ENCODE measurements at places on chromosomes 12 and 14.

DNA sequence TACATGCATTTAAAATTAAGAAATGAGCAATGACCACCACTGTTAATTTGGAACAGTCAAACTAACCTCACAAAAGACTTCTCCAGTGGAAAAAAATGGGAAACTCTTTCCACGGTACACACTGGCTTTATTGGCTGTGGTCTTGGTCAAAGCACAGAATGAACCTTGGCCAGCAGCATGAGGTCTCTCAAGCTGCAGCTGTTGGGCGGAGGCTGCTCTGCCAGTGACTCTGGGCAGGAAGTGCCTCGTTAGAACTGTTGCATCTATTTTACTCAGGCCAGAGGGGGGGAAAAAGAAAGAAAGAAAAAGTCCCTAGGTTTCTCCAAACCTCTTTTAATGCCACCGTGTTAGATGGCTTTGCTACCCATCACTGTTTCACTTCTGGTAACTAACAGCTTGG lies 279.8 kb upstream of the DIO2 start:
- DNase-seq = no peak

GRCh38 chr14:98229656-98230366 lies 1042.2 kb downstream of the BCL11B start:
- DNase-seq = no peak

GRCh38 chr12:2609020-2609419 lies 185.8 kb upstream of the FKBP4 start:
- DNase-seq = no peak

- DNase-seq = no peak
Observed at GRCh38 chr12:95102916-95103671, 29.7 kb upstream of the NR2C1 start.

DNA sequence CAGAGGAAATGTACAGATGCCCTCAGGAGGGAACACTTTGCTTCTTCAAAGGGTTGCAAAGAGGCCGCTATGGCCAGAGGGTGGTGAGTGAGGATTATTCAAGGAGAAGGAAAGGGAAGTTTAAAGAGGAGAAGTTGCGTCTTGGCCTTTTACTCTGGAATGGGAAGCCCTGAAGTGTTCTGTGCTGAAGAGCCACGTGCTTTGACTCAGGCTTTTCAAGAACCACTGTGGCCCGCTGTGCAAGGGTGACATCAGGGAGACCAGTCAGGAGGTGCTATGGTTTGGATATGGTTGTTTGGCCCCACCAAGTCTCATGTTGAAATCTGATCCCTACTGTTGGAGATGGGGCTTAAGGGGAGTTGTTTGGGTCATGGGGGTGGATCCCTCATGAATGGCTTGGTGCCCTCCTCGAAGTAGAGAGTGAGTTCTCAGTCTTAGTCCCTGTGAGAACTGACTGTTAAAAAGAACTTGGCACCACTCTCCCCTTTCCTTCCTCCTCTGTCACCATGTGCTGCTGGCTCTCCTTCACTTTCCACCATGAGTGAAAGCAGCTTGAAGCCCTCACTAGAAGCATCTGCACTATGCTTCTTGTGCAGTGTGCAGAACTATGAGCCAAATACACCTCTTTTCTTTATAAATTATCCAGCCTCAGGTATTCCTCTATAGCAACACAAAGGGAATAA lies 66.1 kb upstream of the DUSP6 start:
- DNase-seq = no peak

DNA sequence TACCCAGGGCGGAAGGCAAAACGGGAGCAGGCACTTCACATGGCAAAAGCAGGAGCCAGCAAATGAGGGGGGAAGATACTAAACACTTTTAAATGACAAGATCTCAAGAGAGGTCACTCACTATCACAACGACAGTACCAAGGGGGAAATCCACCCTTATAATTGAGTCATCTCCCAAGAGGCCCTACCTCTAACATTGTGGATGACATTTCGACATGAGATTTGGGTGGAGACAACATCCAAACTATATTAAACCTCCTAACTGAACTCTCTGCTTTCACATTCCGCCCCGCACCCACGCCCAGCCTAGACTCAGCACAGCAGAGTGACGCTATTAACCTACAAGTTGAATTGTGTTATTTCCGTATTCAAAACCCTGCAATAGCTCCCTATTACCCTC lies 76.7 kb upstream of the SCAF11 start:
- no peak for DNase-seq

DNA sequence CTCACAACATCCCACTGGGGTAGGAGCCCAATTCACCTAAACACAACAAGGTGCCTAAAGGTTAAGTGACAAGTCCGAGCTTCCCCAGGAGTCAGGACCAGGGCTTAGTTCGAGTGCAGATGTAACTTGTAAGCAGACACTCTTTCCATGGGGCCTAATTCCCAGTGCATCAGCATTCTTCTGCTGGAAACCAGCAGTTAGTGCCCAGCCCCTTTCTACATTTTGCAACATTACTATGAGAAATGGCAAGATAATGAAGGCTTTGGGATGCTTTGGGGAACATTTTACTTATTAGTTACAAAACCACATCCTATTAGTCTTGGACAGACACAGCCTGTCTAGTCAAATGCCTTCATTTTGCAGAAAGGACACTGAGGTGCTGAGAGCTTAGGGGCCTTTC lies 179.8 kb downstream of the CALM1 start:
- no peak for DNase-seq

DNA sequence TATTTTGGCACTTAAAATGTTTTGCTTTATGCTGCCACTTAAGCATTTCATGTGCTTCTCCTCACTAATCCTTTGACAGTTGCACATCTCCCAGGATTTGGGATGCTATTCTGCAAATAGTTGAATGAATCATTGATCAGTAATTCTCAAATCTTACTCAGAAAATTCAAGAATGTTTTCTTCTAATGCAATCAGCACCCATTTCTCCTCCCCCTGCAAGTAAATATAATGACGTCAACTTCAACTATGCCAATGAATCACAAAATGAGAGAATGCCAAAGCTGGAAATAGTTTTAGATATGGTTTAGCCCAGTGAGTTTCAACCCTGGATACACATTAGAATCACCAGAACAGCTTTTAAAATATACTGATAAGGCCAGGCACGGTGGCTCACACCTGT lies 2.1 kb upstream of the BLOC1S1 start:
- DNase-seq = no peak

GRCh38 chr14:67722293-67722692 lies 20.6 kb downstream of the RDH12 start:
- DNase-seq = peak; percentile 18

GRCh38 chr12:124861898-124862676 lies 1.6 kb downstream of the SCARB1 start:
- no peak for DNase-seq

DNA sequence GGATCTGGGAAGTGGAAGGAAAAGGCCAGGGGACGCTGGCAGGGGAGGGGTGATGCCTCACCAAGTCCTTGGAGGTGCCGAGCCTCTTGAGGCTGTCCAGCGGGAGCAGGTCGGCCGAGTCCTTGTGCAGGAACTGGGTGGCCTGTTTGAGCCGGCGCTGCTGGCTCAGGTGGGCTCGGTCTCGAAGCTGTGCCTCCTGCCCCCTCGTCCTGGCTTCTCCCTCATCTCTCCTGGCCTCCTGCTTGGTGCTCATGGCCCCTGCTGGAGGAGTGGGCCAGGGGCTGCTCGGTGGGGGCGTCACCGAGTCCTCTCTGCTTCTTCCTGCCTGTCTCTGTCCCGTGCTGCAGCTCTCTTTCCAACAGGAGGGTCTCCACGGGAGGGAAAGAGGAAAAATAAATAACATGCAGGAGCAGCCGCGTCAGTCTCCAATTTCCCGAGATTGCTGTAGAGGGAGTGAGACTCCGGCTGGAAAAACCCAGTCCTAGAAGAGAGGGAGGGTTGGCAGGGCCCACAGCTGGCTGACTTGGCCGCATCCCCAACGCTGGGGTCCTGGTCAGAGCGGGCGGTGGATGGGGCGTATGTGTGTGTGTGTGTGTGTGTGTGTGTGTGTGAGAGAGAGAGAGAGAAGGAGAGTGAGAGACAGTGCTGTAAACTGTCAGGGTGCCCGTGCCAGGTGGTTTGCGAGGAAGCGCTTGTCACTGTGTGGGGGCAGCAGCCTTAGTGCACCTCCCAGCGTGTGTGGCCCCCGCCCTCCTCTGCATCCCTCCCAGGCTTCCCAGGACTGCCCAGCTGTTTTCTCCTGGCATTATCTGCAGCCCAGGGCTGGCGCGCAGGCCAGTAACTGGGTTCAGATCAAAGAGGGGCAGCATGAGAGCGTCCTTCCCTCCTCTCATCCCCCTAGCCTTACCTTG lies at the start of gene NRIP2:
Gene NRIP2 (minus strand): TSS at position 455 of the 911 bp plus-strand sequence. CDS start 52 bp downstream, at position 403.
- DNase-seq = peak; percentile 86

GRCh38 chr12:46458500-46459102 lies 86.0 kb upstream of the SLC38A2 start:
- DNase-seq = no peak

DNA sequence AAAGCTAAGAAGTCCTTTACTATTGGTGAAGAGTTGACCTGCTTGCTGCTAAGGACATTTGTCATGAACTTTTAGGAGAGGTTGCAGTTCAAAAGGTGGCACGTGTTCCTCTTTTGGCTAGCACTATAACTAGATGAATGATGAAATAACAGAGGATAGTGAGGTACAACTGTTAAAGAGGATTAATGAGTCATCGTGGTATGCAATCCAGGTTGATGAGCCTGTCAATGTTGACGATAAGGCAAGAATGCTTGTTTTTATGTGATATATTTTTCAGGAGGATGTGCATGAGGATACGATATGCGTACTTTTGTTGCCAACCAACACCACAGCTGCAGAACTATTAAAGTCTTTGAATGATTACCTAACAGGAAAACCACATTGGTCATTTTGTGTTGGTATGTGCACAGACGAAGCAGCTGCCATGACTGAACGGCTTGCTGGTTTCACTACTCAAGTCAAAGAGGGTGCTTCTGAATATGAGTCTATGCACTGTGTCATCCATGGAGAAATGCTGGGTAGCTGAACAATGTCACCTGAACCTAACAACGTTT lies 10.6 kb downstream of the CEP128 start:
- no peak for DNase-seq

DNA sequence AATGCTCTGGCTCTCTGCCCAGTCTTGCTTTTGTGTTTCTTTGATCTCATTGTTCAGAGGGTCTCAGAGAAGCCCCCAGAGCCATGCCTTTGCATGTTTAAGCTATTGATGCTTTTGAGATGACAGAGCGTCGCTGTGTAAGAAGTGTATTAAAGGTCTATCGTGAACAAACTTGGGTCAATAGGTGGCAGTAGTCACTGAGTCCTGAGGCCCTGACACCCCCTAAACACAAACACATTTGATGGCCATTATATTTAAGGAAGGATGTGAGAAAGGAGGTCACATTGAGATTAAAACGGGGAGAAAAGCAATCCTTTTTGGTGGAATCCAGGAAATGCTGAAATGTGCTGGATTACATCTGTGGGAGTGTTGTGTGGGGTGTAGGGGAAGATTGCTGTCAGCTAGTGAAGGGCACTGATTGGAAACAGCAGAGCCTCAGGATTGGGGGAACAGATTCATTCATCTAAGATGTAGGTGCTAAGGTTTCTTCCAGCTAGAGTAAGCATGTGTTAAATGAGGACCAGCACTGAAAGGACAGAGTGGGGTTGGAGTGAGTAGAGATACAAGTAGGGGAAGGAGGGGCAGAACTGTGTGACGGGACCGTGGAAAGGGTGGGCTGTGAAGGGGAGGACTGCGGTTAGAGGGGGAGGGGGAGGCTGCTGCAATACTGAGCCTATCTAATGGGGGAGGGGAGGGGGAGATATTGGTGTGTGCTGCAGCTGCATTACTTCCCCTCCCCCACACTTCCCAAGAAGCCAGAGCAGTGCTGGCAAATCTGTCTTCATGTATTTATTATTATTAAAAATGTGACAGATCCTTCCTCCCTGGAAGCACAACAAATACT lies 12.7 kb downstream of the NGDN start:
- DNase-seq = peak; percentile 58

DNA sequence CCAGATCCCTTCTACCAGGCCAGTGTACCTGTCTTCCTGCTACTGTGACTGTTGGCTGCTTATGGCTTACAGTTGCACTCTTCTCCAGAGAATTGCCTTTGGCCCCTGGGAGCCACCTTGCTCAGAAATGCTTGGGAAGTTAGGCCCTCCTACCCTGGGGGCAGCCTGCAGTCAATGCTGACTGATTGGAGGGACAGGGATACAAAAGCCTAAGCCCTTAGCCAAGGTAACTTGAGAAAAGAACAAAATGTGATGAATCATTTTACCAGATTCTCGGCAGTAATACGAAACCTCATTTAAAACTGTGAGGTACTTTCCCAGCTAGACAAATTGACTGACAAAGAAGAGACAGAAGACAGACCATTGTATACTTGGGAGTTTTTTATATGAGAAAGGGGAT lies 47.3 kb downstream of the PTCSC3 start:
- DNase-seq = no peak

GRCh38 chr12:93060666-93061472 lies 131.8 kb upstream of the EEA1 start:
- peak; percentile 65 for DNase-seq

DNA sequence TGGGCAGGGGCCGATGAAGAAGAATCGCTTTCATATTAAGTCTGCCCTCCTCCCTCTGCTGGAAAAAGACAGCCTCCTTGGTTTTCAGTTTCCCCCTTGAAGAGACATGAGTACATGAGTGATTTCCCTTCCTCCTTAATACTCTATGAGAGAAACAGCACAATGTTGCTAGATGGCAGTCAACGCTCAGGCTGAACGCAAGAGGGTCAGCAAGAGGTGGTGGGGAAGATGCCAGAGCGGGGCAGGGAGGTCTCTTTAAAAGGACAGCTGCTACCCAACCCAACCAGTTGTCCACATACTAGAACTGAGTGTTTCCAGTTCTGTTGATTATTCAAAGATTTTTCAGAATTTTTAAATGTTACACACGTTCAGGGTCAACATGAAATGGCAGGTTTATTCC lies 22.8 kb downstream of the CRACR2A start:
- DNase-seq = no peak

GRCh38 chr14:24908592-24909236 lies 141.2 kb downstream of the STXBP6 start:
- no peak for DNase-seq

GRCh38 chr12:752695-753610 lies 574 bp downstream of the WNK1 start:
- DNase-seq = no peak

DNA sequence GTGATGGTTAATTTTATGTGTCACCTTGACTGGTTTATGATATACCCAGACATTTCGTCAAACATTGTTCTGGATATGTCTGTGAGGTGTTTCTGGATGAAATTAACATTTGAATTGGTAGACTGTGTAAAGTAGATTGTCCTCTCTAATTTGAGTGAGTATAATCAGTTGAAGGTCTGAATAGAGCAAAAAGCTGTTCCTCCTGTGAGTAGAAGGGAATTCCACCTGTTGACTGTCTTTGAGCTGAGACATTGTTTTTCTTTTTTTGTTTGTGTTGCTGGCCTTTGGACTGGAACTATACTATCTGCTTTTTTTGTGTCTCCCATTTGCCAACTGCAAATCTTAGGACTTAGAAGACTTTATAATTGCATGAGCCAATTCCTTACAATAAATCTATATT lies 920.9 kb upstream of the LRFN5 start:
- no peak for DNase-seq
